ENCODE measurements at places on chromosomes 12 and 14.

DNA sequence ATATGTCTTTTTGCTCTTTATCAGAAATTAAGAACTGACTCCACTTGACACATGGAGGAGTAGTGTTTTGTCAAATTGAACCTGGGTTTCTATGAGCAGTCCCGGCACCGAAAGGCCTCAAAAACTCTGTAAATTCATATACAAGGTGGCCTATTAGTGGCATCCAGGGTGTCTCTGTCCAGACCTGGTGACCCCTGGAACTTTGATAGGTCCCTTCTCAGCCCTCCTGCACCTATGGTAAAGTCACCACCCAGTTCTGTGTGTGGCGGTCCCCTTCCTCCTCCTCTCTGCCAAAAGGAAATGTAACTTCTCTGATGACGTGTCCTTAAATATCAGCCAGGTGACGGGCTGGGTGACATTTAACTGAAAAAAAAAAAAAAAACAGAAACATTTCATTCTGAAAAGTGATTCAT, 204.0 kb upstream of the FOXN3 start:
- no peak for DNase-seq

DNA sequence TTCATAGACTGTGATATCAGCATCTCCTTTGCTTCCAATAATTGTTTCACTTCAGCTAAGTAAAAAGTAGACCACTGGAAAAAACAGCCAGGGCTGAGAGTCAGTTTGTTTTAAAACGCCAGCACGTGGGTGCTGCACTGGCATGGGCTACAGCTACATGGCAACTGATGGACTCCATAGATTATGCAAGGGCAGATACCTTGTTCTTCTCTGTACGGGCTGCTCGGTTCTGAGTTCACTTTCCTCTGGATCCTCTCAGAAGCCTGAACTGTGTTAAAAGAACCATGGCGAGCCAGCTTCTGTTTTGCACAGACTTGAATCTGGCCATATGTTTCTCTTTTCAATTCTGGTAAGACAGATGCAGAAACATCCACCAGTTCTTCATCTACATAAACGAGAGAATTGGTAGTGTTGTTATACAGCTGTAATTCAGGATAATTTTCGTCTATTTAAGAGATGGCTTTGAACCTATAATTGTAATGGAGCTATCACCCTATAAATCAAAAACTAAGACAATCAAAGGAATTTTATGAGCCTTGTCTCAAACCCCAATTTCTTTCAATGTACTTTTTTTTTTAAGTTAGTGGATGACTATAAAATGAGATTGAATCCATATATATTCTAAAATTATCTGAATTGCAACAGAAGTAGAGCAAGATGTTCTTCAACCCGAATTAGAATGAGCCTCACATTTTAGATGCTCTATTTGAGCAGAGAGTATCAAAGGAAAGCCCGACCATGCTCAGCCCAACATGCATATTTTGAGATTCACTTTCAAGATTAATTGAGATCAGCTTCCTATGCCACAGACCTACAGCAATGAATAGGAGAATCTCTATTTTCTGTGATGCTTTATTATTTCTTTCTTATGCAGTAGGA, 31.5 kb downstream of the E2F7 start:
- no peak for DNase-seq

- no peak for DNase-seq
Observed at GRCh38 chr14:24360281-24360680, 7.7 kb upstream of the NFATC4 start.

- no peak for DNase-seq
Observed at GRCh38 chr14:61479746-61480502, 158.5 kb downstream of the PRKCH start.

DNA sequence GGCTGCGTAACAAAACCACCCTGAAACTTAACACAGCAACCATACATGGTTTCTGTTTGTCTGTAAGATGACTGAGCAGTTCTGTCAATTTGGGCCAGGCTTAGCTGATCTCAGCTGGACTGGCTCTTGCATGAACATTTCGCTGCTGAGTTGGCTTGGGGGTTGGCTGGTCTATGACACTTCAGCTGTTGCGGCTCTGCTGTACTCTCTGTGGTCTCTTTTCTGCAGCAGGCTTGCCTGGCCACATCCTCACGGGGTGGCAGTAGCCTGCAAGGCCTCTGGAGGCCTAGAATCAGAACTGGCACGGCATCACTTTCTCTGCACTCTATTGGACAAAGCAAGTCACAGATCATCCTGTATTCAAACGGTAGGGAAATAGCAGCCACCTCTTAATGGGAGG, 216.2 kb downstream of the BCL11B start:
- DNase-seq: no peak

GRCh38 chr12:122501489-122501989, 807 bp upstream of the ZCCHC8 start:
- DNase-seq: no peak

- no peak for DNase-seq
Observed at GRCh38 chr14:43175896-43176295, 1331.2 kb downstream of the FSCB start.

DNA sequence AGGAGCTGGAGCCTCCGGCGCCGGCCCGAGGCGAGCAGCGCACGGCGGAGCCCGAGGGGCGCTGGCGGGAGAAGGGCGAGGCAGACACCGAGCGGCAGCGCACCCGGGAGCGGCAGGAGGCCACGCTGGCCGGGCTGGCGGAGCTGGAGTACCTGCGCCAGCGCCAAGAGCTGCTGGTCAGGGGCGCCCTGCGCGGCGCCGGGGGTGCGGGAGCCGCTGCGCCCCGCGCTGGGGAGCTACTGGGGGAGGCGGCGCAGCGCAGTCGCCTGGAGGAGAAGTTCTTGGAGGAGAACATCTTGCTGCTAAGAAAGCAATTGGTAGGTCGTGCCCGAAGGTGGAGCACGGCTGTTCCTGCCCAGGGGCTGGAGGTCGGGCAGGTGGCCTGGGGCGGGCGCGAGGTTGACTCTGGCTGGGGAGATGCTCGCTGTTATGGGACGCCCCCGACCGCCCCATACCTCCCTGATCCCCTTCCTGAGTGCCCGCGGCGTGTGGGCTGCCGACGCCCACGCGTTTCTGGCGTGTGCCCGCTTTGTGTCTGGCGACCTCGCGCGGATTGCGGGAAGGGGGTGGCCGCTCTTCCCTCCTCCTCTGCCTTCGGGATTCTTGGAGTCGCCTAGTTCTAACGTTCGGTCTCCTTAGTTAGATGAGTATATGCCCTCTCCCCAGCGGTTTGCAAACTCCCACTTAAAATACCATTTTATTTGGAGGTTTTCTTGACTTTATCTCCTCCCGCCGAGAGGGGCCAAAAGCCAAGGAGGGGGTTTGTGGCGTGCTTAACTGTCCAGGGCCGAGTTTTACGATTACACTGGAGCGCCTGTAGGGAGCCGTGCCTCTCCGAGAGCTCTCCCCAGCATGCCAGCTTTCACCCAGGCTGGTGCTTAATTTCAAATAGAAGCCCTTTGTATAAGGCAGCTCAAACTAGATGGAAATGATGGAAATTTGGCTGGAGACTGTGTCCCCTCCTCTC, 752 bp downstream of the DACT1 start:
- no peak for DNase-seq

GRCh38 chr12:88944397-88944796, 364.1 kb upstream of the KITLG start:
- no peak for DNase-seq

- no peak for DNase-seq
Observed at GRCh38 chr12:26233631-26234030, 38.3 kb downstream of the SSPN start.

- DNase-seq: no peak
Observed at GRCh38 chr12:24256684-24257083, 307.2 kb upstream of the SOX5 start.

GRCh38 chr14:84988357-84988756, 541.6 kb upstream of the FLRT2 start:
- no peak for DNase-seq

GRCh38 chr12:80184926-80185325, 85.6 kb downstream of the OTOGL start:
- DNase-seq: no peak

All from anterior cingulate cortex (tissue), 58 donors.